ENCODE measurements at places on chromosomes 2 and 18.
A peak's percentile ranks its signal among the peaks of the same experiment; 100 is the strongest.

DNA sequence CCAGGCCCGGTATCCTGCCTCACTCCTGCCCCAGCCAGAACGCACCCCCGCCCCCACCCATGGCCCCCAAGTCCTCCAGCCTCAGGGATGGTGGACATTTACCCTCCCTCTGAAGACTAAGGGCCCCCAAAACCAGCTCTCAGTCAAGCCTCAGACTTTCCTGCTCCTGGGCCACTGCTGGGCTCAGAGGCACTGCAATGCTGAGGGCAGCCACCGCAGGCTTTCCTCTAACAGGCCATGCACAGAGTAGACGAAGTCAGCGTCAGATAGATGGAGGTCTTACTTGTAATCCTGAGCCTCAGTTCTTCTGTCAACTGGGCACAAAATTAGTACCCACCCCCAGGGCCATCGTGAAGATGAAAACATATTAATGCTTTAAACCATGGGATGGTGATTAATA, 92.6 kb downstream of the TTC32 start:
- no peak for DNase-seq

- no peak for DNase-seq
These were observed 237.9 kb downstream of the FHOD3 start for GRCh38 chr18:36535202-36535935.

- no peak for DNase-seq
These were observed 671.2 kb downstream of the BCL11A start for GRCh38 chr2:59882279-59882678.

DNA sequence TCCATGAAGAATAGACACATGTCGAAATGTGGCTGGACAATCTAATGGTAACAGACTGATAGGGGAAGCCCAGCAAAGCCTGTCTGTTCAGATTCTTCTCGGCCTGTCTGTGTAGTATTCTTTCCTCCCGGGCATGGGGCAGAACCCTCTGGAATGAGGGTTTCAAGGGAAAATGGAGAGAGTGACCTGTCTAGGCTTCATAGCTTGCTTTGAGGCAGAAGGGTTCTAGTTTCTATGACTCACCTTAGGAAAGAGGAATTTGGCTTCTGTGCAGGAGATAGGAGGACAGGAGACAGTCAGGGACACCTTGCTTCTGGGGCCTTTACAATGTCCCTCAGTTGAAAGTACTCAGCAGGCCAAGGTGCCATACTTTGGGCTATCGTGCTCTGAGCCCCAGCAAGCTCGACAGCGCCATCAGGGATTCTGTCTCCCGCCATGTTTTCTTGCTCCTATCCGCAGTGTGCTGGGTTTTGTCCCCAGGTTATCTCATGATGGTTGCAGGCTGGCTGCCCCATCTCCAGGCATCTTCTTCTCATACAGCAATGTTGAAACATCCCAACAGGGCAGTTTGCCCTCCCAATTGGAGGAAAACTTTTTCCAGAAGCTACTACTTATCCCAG, 74.7 kb upstream of the TLK1 start:
- DNase-seq = no peak

GRCh38 chr2:130336150-130336876, 6.4 kb upstream of the IMP4 start:
- no peak for DNase-seq

GRCh38 chr2:170886386-170886785, 42.7 kb upstream of the GORASP2 start:
- peak; percentile 94 for DNase-seq

GRCh38 chr2:17877811-17878280, 621 bp upstream of the KCNS3 start:
- DNase-seq = no peak

DNA sequence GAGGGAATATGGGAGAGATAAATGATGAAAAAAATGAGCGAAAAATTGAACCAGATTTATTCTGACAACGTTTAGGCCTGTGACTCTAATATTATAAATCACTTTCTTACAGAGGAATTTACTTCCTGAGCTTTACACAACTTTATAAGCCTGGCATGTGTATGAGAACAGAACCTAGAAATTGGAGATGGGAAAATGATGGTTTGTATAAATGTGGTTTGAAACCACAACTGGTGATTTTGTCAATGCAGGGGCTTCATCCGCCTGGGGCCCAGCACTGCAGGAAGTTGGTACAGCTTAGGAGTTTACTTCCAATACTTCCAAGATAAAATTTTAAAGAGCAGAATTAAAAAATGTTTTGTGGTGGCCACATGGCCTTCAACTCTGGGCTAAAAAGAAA, 82.3 kb downstream of the VAPA start:
- no peak for DNase-seq

- no peak for DNase-seq
These were observed 58.8 kb upstream of the HDAC4 start for GRCh38 chr2:239459606-239460005.

- peak; percentile 29 for DNase-seq
These were observed 70.2 kb upstream of the MEIS1 start for GRCh38 chr2:66364495-66365333.

DNA sequence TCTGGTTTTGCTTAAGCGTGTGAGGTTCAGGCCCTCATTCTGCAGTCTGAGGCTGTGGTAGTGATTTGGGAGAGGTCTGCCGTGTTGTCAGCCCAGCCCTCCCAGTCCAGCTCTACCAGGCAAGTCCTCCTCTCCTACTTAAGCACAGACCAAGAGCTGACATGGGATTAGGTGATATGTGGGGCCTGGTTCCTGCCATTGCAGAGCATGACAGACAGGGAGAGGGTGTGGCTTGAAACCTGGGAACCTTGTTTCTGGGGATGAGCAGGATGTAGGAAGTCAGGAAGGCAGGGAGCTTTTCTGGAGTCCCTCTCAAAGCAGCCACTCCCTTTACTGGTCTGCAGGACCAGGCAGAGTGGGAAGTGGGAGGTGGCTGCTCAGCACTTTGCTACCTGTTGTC, 38.6 kb downstream of the PTPRM start:
- no peak for DNase-seq

GRCh38 chr18:50797142-50797541, 22.7 kb downstream of the MRO start:
- no peak for DNase-seq

- no peak for DNase-seq
These were observed 13.0 kb upstream of the FAHD2A start for GRCh38 chr2:95389245-95390119.

DNA sequence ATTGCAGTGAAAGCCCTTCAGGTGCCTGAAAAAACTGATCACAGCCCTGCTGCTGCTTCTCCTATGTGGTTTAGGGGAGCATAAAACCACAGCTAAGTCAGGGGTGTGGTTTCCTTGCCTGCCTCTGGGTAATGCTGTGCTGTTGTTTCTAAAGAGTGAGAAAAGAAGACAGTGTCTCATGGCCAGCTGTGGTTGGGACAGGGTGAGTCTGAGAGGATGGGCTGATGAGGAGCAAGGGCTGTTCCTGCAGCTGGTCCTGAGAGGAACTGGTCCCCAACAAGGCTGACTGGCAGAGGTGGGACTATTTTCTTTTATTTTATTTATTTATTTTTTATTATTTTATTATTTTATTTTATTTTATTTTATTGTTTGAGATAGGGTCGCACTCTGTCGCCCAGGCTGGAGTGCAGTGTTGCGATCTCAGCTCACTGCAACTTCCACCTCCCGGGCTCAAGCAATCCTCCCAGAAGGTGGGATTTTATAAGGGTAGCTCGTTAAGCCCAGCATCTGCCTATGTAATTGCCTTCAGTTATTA, 236.7 kb downstream of the FHOD3 start:
- no peak for DNase-seq

- DNase-seq = no peak
These were observed 157 bp downstream of the PTGR3 start for GRCh38 chr18:75208836-75209128.

- no peak for DNase-seq
These were observed 58.0 kb upstream of the ITSN2 start for GRCh38 chr2:24418166-24418841.

DNA sequence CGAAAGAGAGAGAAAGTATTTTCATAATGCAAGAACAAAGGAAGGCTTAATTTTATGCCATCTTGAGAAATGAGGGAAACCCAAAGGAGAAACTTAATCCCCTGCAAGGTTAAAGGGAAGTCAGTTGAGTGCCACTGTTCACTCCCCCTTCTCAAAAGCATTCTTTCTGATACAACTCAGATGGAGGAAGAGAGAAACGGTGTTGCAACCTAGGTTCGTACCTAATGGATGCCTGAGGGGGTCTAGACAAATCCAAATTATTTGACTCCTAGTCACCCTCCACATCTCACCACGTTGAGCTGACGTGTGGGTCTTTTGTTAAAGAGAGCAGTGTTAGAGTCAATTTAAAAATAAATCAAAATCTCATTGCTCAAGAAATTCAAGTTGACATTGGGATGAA, 52.6 kb upstream of the UNC80 start:
- peak; percentile 8 for DNase-seq

DNA sequence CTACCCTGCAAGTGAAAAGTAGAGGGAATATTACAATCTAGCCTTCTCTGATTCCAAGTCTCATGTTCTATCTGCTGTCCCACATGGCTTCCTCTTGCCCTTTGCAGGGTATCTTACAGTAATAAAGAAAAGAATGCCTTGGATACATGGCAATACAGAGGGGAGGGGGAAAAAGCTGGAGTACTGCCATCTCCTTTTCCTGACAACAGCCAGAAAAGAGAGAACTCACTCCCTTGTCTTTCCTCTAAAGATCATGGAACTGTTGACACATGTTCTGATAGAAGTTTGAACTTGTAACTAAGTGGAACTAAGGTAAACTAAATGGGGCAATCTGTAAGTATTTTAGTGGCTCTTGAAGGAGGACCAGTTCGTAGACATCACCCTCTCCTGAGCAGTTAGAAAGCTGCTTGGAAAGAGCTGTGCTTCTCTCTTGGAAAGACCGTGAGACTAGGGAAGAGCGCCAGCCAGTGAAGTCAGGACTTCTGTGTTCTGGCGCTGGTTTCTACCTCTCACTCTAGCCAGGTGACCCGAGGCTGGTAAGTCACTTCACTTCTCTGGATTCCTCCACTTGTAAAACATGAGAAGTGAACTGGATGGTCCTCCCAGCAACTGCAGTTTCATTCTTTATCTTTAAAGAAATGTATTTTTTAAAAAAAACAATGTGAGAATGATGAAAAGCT, 242.3 kb upstream of the FOSL2 start:
- no peak for DNase-seq

- no peak for DNase-seq
These were observed 77.3 kb downstream of the XDH start for GRCh38 chr2:31337197-31337596.

DNA sequence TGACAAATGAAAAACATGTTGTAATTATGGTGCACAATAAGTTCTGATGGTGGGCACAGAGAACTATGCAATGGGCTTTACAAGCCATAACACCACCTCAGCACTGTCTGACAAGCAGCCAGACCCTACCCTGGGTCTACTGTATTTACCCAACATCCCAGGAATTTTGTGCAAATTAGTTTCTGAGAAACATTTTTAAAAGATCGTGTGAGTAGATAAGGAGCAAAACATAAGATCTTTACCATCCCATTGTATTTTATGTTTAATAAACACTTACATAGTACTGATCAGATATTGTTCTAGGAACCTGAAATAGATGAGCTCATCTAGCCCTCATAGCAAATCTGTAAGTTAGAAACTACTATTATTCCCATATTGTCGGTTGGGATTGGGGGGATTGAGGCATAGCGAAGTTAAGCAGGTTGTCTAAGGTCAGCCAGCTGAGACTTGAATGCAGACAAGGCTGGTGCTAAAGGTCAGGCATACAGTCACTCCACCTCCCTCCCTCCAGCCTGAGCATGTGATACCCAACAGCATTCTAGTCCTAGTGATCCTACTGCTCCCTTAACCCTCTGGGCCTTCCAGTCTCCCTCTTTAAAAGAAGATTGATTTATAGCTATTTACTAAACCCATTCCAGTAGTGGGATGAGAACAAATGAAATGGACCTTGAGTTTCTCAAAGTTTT, 67.4 kb upstream of the STAM2 start:
- no peak for DNase-seq

DNA sequence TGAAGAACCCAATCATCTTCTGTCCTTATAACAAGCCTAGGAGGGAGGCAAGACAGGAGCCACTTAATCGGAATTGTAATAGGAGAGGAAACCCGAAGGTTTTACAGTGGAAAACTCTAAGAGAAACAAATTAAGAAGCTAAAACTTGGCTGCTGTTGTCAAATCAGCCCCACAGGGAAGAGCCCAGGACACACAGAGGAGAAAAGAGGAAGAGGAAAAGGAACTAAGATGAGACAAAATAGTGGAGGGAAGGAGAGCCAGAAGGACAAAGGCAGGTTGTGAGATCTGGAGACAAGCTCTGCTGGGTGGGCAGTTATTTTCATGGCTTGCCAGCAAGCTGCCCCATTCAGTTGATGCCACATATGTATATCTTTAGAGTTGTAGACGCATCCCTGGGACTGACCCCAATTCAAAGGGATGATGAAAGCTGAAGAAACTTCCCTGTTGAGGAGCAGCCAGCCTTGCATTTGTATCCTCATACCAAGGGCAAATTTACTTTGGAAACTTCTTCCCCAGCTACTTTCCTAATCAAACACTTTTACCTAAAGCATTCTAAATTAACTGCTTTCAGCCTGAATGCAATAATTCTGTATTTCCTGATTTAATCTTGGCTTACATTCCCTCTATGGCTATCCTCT, 499.8 kb upstream of the MEIS1 start:
- DNase-seq = no peak

- DNase-seq = no peak
These were observed 139.8 kb upstream of the DLX2 start for GRCh38 chr2:172242471-172242870.

GRCh38 chr2:225472161-225472560, 72.7 kb downstream of the NYAP2 start:
- no peak for DNase-seq

- no peak for DNase-seq
These were observed 70.9 kb downstream of the ODC1 start for GRCh38 chr2:10377052-10377746.

DNA sequence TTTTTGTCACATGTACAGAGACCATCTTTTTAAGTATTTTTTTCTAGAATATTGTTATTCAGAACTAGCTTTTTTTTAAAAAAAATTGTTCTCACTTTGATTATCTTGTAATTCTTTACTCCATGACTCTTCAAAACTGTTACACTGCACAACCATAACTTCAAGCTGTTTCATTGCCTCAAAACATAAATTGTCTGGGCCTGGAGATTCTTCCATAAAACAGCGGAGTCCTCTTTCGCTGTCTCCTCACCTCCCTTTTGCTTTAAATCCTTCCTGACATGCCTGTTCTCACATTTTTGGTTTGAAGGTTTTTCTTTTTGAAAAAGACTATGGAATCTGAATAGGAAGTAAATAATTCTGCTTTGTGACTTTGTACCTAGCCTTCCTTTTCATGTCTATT, 126.7 kb downstream of the GALNT3 start:
- no peak for DNase-seq

- peak; percentile 73 for DNase-seq
These were observed 63.0 kb downstream of the REEP1 start for GRCh38 chr2:86274265-86274917.

DNA sequence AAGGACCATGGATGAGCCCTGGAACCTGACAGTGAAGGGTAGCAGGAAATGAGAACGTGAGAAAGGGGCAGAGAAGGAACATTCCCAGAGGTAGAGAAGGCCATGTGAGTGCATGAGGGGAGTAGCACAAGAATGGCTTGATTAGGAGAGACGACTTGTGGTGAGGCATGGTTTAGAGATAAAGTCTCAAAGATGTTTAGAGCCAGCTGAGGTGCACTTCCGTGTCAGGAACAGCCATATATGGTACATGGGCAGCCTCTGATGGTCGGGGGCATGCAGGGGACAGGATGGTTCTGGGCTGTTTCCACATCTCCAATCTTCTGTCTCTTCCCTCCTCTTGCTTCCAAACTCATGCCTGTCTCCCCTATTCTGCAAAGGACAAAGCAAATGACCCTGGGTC, 28.8 kb upstream of the EFEMP1 start:
- DNase-seq = no peak

- no peak for DNase-seq
These were observed 214.7 kb downstream of the SS18 start for GRCh38 chr18:25875551-25876240.

Data from HS-5 (cell line).